ENCODE measurements at places on chromosomes 3 and 15.

DNA sequence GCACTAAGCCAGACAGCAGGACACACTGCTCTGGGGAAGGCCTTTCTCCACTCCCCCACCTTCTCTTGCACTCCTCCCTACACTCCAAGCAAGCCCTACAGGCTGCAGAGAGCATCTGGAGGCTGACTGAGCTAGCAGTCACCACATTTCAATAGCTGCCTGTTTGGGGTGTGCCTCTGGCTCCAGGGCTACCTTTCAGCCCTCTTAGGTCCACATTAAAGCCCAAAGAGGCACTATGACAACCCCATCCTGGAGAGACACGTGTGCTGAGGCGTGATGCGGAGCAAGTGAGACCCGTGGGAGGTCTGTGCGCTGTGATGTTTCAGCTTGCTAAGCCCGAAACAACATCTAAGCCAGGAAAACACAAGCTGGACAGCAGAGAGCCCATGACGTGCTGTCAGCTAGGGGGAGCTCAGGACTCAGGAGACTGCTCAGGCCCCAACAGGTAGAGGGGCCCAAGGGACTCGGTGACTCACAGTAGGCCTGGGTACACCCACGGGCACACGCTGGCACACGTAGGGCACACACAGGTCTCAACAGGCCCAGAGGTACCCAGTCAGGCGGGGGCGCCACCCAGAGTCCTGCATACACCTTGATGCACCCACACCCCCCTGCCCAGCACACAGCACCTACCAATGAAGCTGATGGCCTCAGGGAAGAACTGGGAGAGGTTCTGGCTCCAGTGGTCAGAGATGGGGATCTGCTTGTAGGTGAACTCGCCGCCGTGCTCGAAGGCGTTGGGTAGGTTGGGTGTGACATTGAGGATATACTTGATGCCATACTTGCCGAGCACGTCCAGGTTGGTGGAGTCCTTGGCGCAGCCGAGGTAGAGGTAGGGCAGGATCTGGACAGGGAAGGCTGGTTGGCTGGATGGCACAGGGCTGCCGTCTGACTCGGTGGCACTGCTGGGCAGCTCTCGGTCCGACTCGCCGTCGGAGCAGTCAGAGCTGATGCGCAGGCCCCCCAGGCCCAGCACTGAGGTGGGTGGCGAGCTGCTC is 2.8 kb downstream of the DUSP7 start:
- peak; percentile 72 for DNase-seq

DNA sequence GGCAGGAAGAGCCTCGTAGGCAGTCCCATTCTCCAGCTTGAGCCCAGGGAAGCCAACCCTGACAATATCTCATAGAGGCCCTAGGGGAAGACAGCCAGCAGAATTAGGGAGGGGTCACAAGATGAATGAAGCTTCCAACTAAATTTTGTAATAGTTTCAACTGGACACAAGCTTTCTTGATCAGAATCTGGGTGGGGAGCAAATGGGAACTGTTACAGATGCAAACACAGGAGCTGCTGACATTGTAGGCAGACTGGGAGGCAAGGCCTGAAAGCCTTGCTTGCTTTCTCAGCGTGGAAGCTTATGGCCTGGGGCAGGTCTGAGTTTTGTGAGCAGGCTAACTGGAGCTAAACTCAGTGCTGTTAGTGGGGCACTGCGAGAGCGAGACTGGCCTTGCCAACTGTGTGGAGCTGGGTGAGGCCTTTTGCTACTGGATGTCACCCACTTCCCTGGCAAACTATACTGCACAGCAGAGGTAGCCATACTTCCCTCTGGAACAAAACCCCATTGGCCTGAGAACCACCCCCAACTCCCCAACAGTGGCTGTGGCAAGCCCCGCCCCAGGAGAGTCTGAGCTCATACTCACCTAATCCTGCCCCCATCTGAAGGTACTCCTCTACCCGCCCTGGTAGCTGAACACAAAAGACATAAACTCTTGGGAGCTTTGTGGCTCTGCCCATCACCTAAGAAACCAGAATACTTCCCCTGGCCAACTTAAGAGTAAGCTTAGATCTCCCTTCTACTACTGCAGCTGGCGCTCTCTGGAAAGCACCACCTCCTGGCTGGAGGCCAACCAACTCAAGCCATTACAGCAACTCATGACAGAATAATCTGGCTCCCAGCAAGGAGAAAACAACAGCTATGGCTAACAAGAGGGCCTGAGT is 42.9 kb downstream of the CFAP20DC start:
- no peak for DNase-seq

DNA sequence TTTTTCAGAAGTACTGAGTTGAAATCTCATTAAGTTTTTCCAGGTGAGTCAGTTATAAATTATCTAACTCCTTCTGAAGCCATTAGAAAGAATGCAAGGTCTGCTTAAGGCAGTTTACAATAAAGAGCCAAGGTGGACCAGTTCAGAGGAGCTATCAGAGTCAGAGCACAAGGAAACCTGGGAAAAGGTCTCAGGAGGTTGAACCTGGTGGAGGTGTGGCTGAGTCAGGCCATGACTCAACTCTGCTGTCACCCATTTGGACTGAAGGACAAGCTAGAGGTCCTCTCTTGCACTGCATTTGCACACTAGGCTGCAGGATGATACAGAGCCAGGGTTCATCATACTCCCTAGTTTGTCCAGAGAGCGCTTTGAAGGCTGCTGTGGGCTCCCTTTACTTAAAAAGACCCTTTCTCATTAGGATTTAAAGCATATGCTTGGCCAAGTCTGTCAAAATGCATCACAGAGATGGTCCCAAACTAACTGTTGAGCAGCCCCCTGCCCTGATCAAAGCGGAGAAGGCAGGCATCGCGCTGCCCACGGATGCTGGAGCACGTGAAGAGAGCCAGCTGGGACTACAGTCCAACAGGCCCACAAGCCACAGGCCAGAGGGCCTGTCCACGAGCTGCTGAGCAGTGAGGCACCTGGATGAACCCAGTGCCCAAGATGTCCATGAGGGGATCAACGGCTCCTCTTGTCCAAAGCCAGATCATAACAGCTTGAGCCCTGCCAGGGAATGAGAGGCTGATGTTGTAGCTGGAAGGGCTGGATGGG is 26.0 kb upstream of the MRPS22 start:
- no peak for DNase-seq

GRCh38 chr15:34182942-34183341 is 27.0 kb downstream of the KATNBL1 start:
- peak; percentile 3 for DNase-seq

DNA sequence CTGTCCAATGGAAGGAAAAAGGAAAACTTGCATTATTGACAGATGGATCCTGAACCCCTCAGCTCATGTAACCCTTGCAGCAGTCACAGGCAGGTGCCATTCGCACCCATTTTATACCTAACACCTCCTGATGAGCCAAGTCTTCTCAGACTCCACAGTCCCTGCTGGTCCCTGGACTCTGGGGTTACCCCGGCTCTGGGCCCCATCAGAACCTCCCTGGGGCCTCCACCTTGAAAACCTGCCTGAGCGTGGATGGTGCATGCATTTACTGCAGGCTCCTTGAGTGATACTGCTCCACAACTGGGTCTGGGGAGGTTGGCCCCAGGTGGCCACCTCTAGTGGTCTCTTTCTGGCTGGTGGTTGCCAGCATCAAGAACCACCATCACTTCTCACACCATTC is 15.9 kb upstream of the DOCK3 start:
- DNase-seq: no peak

DNA sequence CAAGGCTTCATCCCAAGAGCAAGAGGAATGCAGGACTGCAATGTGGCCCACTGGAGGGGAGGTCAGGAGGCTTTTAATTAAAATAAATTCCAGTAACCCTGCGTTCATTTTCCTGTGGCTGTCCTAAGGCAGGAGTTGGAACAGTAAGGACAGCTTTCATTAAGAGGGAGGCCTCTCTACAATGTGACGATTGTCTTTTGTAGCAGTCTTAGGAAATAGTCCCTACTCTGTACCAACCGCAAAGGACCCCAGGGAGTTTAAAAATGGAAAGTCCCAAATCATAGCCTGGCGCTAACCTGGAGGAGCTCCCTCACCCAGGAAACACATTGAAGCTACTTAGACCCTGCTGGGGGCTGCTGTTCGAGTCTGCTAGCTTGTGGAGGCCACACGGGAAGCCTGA is 62.8 kb downstream of the SYNM start:
- DNase-seq: no peak

GRCh38 chr15:74422652-74423430 is 10.9 kb downstream of the SEMA7A start:
- DNase-seq: peak; percentile 43

Measured in lung microvascular endothelial cell (primary cell).